ENCODE measurements at places on chromosomes 2 and 18.

- no peak for DNase-seq
- H3K36me3 ChIP-seq = no peaks in the 10 kb centered on the region
- H3K27ac ChIP-seq = no peak overlapping the region
- no peak overlapping the region for H3K4me3 ChIP-seq
- peaks cover 32% of the 10 kb centered on the region for H3K4me1 ChIP-seq
Measured at GRCh38 chr2:85427300-85427835, 8.9 kb downstream of the SH2D6 start.

- H3K27me3 ChIP-seq = no peaks in the 10 kb centered on the region
- DNase-seq = no peak
- H3K27ac ChIP-seq = no peak overlapping the region
- H3K4me3 ChIP-seq = no peak overlapping the region
- H3K36me3 ChIP-seq = no peaks in the 10 kb centered on the region
Measured at GRCh38 chr2:129587426-129588064, 391.9 kb upstream of the RAB6C start.

GRCh38 chr18:77144451-77145118, 12.0 kb upstream of the MBP start:
- no peaks in the 10 kb centered on the region for H3K4me1 ChIP-seq
- no peaks in the 10 kb centered on the region for H3K36me3 ChIP-seq
- no peak overlapping the region for H3K27ac ChIP-seq
- no peak overlapping the region for H3K4me3 ChIP-seq
- no peak for DNase-seq
- H3K27me3 ChIP-seq = no peaks in the 10 kb centered on the region

- peaks cover 1% of the 10 kb centered on the region for H3K4me1 ChIP-seq
- no peak overlapping the region for H3K27ac ChIP-seq
- H3K27me3 ChIP-seq = no peaks in the 10 kb centered on the region
- no peak for DNase-seq
- no peak overlapping the region for H3K4me3 ChIP-seq
Measured at GRCh38 chr2:71282493-71282892, 49.1 kb upstream of the ZNF638 start.

GRCh38 chr18:37499913-37500312, 65.7 kb downstream of the CELF4 start:
- H3K27me3 ChIP-seq = no peaks in the 10 kb centered on the region
- no peak for DNase-seq
- H3K36me3 ChIP-seq = no peaks in the 10 kb centered on the region
- no peaks in the 10 kb centered on the region for H3K4me1 ChIP-seq
- no peak overlapping the region for H3K4me3 ChIP-seq
- H3K27ac ChIP-seq = no peak overlapping the region

- no peaks in the 10 kb centered on the region for H3K4me1 ChIP-seq
- no peak overlapping the region for H3K27ac ChIP-seq
- DNase-seq = no peak
- no peaks in the 10 kb centered on the region for H3K36me3 ChIP-seq
- no peaks in the 10 kb centered on the region for H3K27me3 ChIP-seq
Measured at GRCh38 chr2:194714541-194714940, 942.5 kb upstream of the SLC39A10 start.

DNA sequence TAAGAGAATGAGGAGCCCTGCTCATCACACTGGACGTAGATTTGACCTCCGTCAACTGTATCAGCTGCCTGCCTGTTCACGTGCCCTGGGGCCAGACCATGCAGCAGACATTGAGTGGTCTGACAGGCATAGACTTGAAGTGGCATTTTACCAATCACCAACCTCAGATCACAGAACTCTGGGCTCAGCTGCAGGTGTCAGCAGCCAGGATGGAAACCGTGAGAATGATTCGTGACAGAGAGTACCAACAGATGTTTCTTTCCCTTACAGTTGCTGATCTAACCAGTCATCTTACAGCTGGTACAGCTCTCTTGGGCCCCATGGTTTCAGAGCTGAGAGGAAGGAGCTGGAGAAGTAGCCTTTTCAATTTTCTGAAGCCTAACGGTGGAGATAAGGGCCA, 148.9 kb downstream of the EN1 start:
- DNase-seq = no peak
- no peaks in the 10 kb centered on the region for H3K36me3 ChIP-seq
- no peaks in the 10 kb centered on the region for H3K27me3 ChIP-seq

- no peak overlapping the region for H3K4me3 ChIP-seq
- H3K36me3 ChIP-seq = no peaks in the 10 kb centered on the region
- no peak overlapping the region for H3K27ac ChIP-seq
- DNase-seq = no peak
- H3K4me1 ChIP-seq = peaks cover 2% of the 10 kb centered on the region
- no peaks in the 10 kb centered on the region for H3K27me3 ChIP-seq
Measured at GRCh38 chr2:4533806-4534205, 830.4 kb downstream of the DCDC2C start.

DNA sequence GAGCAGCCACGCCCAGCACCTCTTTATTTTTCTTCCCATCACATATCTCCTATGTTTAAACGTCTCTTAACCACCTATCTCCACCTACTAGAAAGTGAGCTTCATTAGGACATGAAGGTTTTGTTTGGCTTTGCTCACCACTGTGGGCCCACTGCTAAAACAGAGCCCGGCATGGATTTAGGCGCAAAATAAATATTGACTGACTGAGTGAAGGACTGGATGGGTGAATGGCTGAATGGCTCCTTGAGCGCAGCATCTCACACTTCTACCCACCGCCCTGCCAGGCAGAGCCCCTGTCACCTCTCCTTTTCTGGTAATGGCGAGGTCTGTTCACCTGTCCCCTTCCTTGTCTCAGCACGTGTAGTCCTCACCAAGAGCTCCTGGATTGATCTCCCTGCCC, 10.1 kb downstream of the CAPG start:
- no peak overlapping the region for H3K4me3 ChIP-seq
- H3K27ac ChIP-seq = no peak overlapping the region
- peaks cover 2% of the 10 kb centered on the region for H3K27me3 ChIP-seq
- no peak for DNase-seq
- H3K4me1 ChIP-seq = no peaks in the 10 kb centered on the region
- no peaks in the 10 kb centered on the region for H3K36me3 ChIP-seq

DNA sequence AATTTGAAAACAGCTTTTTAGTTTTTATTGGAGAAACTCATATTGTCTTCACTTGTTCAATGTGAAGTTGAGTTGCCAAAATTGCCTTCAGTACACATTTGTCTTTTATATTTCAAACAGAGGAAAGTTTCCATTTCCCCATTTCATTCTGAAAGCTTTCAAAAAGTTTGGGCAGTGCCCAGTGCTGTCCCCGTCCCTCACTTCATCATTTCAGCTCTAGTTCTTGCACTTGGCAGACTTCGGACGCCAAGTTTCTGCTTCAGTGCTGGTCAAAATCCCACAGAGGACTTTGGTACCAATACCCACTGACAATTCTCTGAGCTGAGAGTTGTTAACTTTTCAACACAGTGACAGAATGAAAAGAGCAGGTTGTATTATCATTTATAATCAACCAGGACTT, 43.4 kb upstream of the AQP4 start:
- H3K27me3 ChIP-seq = no peaks in the 10 kb centered on the region
- no peaks in the 10 kb centered on the region for H3K36me3 ChIP-seq
- DNase-seq = no peak
- no peak overlapping the region for H3K27ac ChIP-seq
- H3K4me3 ChIP-seq = no peak overlapping the region

GRCh38 chr2:217703102-217703501, 299.7 kb downstream of the TNS1 start:
- no peaks in the 10 kb centered on the region for H3K36me3 ChIP-seq
- H3K4me3 ChIP-seq = no peak overlapping the region
- H3K4me1 ChIP-seq = no peaks in the 10 kb centered on the region
- no peak overlapping the region for H3K27ac ChIP-seq

DNA sequence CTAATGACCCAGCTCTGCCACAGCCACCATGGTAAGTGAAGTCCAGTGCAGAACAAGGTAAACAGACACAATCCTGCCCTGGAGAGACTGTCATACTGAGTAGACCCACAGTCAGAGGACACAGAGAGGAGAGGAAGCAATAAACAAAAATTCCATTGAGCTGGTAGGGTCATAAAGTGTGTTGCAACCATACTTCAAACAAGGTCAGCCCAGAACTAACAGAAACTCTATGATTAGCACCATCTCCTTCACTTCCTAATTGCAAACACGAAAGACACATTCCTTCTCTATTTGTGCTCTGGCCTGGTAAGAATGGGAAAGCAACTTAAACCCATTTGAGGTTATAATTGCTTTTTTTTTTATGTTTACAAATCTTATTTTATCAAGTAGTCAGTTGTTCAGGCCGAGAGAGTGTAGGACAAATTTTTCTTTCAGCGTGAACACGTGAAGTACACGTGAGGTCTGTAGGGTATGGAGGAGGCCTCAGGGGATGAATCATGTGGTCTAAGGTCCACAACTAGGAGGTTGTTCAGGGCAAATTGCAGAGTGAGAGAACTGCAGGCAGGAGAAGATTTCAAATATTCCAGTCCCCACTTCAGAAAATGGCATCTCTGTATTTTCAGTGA, 71.4 kb upstream of the GLS start:
- peaks cover 2% of the 10 kb centered on the region for H3K27me3 ChIP-seq
- no peaks in the 10 kb centered on the region for H3K36me3 ChIP-seq
- no peaks in the 10 kb centered on the region for H3K4me1 ChIP-seq
- H3K4me3 ChIP-seq = no peak overlapping the region

- H3K27ac ChIP-seq = no peak overlapping the region
- no peaks in the 10 kb centered on the region for H3K27me3 ChIP-seq
- no peaks in the 10 kb centered on the region for H3K36me3 ChIP-seq
- H3K4me1 ChIP-seq = no peaks in the 10 kb centered on the region
Measured at GRCh38 chr2:104904889-104905288, 51.0 kb downstream of the POU3F3 start.

DNA sequence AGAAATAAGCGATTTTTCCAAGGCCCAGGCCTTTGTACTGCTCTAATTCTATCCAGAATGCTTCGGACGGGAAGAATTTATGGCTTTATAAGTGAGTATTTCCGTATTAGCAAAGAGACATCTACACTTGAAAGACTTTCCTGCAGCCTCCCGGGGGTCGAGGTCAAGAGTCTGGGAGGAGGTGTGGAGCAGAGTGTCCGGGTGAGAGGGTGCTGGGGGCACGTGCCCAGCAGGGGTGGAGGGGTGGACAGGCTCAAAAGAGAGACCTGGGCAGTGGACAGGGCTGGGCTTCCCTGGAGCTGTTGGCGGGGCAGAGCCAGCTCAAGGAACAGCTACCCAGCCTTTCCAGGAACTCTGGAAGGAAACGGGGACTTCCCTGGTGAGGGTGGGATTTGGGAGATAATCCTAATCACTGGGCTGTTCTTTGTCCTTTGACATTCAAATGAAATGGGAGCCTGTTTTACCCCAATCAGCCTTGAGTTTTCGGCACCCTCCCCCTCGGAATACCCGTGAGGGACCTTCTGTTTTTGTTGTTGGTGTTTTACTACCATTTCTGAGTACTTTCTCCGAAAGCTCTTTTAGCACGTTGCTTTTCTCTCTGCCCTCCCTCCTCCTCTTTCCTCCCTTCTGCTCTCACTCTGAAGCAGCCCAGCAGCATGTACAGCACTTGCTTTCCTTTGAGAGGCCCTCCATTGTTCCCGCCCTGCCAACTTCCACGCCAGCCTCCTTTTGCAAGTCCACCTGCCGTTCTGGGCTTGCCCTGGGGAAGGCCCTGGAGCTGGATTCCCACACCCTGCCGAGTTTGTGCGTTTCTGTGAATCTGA, 164.7 kb downstream of the AGAP1 start:
- H3K27me3 ChIP-seq = no peaks in the 10 kb centered on the region
- DNase-seq = no peak
- H3K4me1 ChIP-seq = peaks cover 35% of the 10 kb centered on the region
- peak overlapping the region; percentile 20 for H3K4me3 ChIP-seq
- H3K27ac ChIP-seq = peak overlapping the region; percentile 62

- no peaks in the 10 kb centered on the region for H3K36me3 ChIP-seq
- H3K4me3 ChIP-seq = peak overlapping the region; percentile 41
- H3K27ac ChIP-seq = peak overlapping the region; percentile 26
- peaks cover 41% of the 10 kb centered on the region for H3K4me1 ChIP-seq
- no peaks in the 10 kb centered on the region for H3K27me3 ChIP-seq
- DNase-seq = peak; percentile 11
Measured at GRCh38 chr18:24987303-24988252, 364.4 kb downstream of the ZNF521 start.

DNA sequence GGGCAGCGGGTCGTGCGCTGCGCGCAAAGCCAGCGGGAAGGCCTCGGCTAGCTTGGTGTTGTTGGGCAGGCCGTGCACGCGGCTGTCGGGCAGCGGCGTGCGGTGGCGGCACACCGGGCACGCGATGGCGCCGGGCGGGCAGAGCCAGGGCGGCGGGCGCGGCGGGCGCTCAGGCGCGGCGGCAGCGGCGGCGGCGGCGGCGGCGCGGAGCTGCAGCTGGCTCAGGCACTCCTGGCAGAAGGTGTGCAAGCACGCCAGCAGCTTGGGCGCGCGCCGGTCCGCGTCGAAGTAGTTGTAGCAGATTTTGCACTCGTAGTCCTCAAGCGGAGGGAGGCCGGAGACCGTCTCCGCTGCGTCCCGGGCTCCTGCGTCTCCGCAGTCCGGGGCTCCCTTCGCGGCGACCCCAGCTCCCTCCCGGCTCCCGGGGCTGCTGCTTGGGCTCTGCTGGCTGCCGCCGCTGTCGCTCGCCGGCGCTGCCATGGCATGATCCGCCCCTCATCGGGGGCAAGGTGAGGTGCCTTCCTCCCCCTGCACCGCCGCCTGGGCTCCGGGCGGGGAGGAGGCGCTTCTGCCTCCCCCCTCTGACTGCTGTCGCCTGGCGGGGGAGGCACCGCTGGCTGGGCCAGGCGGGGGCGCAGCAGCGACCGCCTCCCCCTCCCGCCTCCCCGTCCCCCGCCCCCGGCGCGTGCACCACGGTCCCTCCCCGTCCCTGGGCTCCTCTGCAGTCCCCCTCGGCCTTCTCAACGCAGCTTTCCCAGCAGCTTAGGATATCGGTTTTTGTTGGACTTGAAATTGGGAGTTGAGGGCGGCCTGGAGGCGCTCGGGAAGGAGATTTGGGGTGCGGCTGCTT, 21.0 kb upstream of the PAX3 start:
- H3K4me3 ChIP-seq = peak overlapping the region; percentile 29
- no peaks in the 10 kb centered on the region for H3K27me3 ChIP-seq
- H3K36me3 ChIP-seq = no peaks in the 10 kb centered on the region
- no peak overlapping the region for H3K27ac ChIP-seq

GRCh38 chr18:28794459-28795245, 617.7 kb upstream of the CDH2 start:
- no peaks in the 10 kb centered on the region for H3K27me3 ChIP-seq
- H3K4me1 ChIP-seq = peaks cover 14% of the 10 kb centered on the region
- no peak for DNase-seq
- no peaks in the 10 kb centered on the region for H3K36me3 ChIP-seq

GRCh38 chr2:219300022-219300421, 9.2 kb downstream of the PTPRN start:
- H3K27me3 ChIP-seq = peaks cover 36% of the 10 kb centered on the region
- H3K4me3 ChIP-seq = no peak overlapping the region
- DNase-seq = no peak
- H3K36me3 ChIP-seq = no peaks in the 10 kb centered on the region
- H3K27ac ChIP-seq = no peak overlapping the region

DNA sequence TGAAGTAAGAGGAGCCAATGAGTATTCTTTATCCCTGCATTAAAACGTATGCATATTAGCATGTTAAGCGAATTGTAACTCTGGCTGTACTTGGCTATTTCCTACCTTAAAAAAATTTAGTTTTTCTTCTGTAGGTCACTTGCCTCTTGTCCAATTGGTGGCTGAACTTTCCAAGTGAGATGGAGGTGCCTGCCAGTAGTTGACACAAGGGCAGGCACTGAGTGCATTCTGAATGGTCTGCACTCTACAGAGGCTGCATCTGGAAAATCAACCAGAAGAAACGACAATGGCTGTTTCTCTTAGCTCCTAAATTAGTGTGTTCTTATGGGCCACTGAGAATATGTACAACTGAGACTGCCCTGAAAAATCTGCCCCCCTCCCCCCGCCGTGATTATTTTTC, 160.8 kb downstream of the PRPF40A start:
- no peak overlapping the region for H3K4me3 ChIP-seq
- H3K27me3 ChIP-seq = no peaks in the 10 kb centered on the region
- H3K4me1 ChIP-seq = no peaks in the 10 kb centered on the region
- H3K36me3 ChIP-seq = peaks cover 57% of the 10 kb centered on the region
- no peak for DNase-seq
